ENCODE measurements at places on chromosomes 6 and 20.

- DNase-seq, result no peak
These were observed 239.9 kb downstream of the TSHZ2 start for GRCh38 chr20:53212018-53212417.

GRCh38 chr6:70371454-70372105 is 41.7 kb upstream of the FAM135A start:
- no peak for DNase-seq

GRCh38 chr6:150881911-150882481 is 16.5 kb downstream of the MTHFD1L start:
- DNase-seq, result no peak

DNA sequence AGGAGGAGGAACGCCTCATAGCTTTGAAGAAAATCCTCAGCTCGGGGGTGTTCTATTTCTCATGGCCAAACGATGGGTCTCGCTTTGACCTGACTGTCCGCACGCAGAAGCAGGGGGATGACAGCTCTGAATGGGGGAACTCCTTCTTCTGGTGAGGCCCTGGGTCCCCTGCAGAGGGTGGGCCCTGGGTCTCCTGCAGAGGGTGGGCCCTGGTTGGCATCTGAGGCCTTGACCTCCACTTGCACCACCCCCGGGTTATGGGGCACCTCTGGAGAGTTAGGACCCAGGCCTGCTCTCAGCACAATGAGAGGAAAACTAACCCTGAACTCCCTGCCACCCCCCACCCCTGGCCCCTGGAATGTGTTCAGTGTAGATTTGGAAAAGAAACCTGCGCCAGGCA is 47.2 kb downstream of the SYNJ2 start:
- DNase-seq, result no peak

DNA sequence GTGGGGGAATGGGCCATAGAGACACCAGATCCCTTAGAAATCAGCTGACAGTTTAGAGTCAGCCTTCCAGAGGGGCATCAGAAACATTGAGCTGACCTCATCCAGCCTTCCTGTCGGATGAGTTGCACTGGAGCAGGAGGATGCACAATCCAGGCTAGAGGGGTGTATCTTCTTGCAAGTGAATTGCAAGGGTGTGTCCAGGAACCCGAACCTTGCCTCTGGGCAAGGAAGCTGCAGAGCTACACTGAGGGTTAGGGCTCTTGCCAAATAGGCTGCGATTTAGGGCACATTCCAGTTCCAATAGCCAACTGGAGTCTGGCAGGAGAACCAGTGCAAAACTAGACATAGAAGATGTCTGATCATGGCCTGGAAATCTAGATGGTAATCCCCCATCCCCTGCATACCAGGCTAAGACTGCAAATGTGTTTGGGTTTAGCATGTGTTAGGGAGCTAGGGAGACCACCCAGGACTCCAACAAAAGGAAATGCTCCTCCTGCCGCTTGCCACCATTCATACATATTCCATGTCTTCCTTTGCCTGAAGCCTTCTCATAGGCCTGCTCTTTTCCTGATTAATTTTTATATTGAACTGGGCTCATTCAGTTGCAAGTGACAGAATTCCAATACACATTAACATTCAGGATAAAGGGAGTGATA is 6.3 kb upstream of the UTRN start:
- no peak for DNase-seq

- no peak for DNase-seq
These were observed 5.2 kb downstream of the NCOA3 start for GRCh38 chr20:47506850-47507249.

- DNase-seq, result no peak
These were observed 9.2 kb upstream of the TRERF1 start for GRCh38 chr6:42460883-42461282.

- no peak for DNase-seq
These were observed 18.8 kb upstream of the OLIG3 start for GRCh38 chr6:137512757-137513605.

DNA sequence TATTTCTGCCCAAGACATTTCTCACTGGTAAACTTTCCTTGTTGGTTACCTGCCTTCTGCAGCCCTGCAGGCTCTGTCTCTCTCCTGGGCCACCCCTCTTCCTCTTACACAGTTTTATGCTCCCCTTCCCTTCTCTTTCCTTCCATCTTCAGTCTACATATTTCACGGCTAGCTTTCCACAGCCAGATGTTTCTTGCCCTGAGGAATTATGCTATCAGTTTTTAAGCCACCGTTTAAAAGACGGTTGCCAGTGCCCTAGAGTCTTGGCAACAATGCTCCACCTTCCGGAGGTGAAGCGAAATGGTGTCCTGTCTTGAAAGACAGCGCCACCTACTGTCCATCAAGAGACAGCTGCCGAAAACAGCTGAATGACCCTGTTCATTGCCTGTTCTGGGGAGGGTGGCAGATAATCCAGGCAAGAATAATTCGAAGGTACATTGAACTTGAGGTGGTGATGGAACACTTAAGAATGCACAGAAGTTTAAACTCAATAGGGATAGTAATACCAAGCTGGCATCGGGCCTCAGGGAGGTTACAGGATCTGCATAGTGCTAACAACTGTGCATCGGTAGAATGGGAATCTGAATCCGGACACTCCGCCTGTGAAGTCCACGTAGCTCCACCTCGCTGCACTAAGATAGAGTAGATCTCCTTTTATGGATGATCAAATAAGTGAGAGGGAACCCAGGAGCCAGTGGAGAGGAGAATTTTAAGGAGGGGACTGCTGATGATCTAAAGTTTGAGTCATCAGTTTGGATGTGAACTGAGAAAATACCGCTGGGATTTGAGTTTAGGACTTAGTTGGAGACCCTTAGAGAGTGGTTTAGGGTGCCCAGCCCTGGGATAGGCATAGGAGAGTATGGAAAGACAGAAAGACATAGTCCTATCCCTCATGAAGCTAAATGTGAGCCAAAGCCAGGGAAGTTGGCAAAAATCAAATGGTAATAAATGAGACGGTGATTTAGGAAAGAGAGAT is 4.8 kb upstream of the TRIM40 start:
- DNase-seq, result peak; percentile 33

- DNase-seq, result no peak
These were observed 551.0 kb upstream of the BTBD3 start for GRCh38 chr20:11366660-11367059.

- no peak for DNase-seq
These were observed 30.0 kb downstream of the SLC22A16 start for GRCh38 chr6:110446405-110446804.
